Fibroblast of lung (primary cell): ENCODE measurements at places on chromosomes 6 and 20. TPM values are rescaled to one million over a fixed set of nuclear protein-coding genes. Genes with fewer than 3 reads are reported as not detected.

Gene SLC44A4
- polyA plus RNA-seq, result 0.02 TPM in 1 of 2 replicates, not detected in the other

Gene HLA-DPA1
- polyA plus RNA-seq, result 3.3 and 9.1 TPM in 2 replicates

Gene SYCP2
- 0.24 and 0.77 TPM in 2 replicates for polyA plus RNA-seq

Gene PDE10A
- 0.18 and 0.19 TPM in 2 replicates for polyA plus RNA-seq

Gene SEMG2
- not detected in 2 replicates for polyA plus RNA-seq

Gene ADISSP
- 17.0 and 44.3 TPM in 2 replicates for polyA plus RNA-seq

Gene SLC32A1
- polyA plus RNA-seq, result not detected in 2 replicates
